Right atrium auricular region (tissue), 2 donors: ENCODE measurements at places on chromosomes 7 and 10. TPM values are rescaled to one million over a fixed set of nuclear protein-coding genes. Genes with fewer than 3 reads are reported as not detected.
A peak's percentile ranks its signal among the peaks of the same experiment; 100 is the strongest.

- DNase-seq, result no peak
Measured at GRCh38 chr10:61279400-61279799, 173.8 kb downstream of the TMEM26 start.

DNA sequence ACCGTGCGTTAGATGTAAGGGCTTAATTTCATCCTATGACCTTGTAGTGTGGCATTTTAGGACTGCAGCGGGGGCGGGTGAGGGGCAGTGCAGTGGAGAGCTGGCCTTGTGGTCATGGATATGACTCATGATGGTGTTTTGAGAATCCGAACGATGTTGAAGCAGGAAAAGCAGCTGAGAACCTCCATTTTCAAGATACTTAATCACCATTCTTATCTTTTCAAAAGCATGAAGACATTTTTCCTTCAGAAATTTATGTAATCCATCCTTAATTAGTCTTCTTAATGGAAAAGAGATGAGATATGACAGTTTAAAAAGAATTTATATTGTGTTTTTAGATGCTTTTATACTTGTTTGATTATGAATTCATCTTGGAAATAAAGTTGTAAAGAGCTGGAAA lies 9.6 kb downstream of the ATP5F1C start:
- DNase-seq, result no peak

ATP6V1F gene
- 121 TPM for total RNA-seq

- DNase-seq, result peak; percentile 21
Measured at GRCh38 chr7:149310113-149310836, 48.3 kb downstream of the ZNF783 start.

HOXA2 gene
- total RNA-seq, result 0.16 TPM

IGF2BP3 gene
- not detected for total RNA-seq

DNA sequence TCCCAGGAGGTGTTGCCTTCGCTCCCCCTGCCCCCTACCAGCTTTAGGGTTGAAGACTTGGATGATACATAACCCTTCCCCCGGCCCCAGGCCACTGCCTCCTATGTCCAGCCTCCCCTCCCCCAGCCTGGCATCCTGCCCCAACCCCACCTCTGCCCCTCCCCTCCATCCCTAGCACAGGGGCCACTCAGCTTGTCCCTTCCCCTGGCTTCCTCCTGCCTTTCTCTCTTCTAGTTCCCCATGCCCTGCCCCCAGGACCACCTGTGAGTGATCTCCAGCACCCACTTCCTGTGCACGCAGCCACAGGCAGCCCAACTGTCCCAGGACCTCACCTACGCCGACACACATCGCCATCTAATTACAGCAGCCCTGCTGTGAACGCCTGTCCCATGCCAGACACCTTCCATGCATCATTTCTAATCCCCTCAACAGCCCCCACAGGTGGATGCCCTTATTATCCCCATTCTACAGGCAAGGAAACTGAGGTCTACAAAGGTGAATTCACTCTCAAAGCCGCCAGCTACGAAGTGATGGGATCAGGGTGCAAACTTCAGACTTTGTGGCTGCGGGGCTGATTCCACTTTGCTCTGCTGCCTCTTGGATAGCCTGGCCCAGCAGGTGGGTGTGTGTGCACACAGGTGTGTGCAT lies 82.4 kb upstream of the CHST15 start:
- DNase-seq, result peak; percentile 13

GRCh38 chr7:133794479-133794878 lies 332.7 kb upstream of the LRGUK start:
- no peak for DNase-seq

NOS3 gene
- 14.5 TPM for total RNA-seq

MMP21 gene
- 0.67 TPM for total RNA-seq

NYAP1 gene
- total RNA-seq, result 1.5 TPM
